CD4-positive, alpha-beta T cell (primary cell): ENCODE measurements at places on chromosomes 1 and 21. TPM values are rescaled to one million over a fixed set of nuclear protein-coding genes. Genes with fewer than 3 reads are reported as not detected.

The LEMD1 gene
- total RNA-seq, result not detected

The OR2T33 gene
- total RNA-seq, result not detected

The SELP gene
- total RNA-seq, result 1.4 TPM

The KLF17 gene
- not detected for total RNA-seq

The SPTA1 gene
- not detected for total RNA-seq

The MARK1 gene
- total RNA-seq, result not detected

The HLX gene
- 0.27 TPM for total RNA-seq

The CD1E gene
- not detected for total RNA-seq

The RGS18 gene
- total RNA-seq, result 0.22 TPM

The AIRE gene
- 0.11 TPM for total RNA-seq

- no peak overlapping the region for H3K27ac ChIP-seq
- peaks cover 17% of the 10 kb centered on the region for H3K4me1 ChIP-seq
- no peaks in the 10 kb centered on the region for H3K27me3 ChIP-seq
- peak; percentile 84 for DNase-seq
These were observed 32.1 kb downstream of the CD244 start for GRCh38 chr1:160830321-160831153.

- H3K27ac ChIP-seq, result no peak overlapping the region
- no peaks in the 10 kb centered on the region for H3K27me3 ChIP-seq
- no peak for DNase-seq
- H3K4me3 ChIP-seq, result no peak overlapping the region
- no peaks in the 10 kb centered on the region for H3K4me1 ChIP-seq
These were observed 254.8 kb downstream of the LTN1 start for GRCh38 chr21:28737674-28738419.

GRCh38 chr1:78836726-78837125 is 169.8 kb downstream of the ADGRL4 start:
- H3K27me3 ChIP-seq, result no peaks in the 10 kb centered on the region
- no peak for DNase-seq
- H3K4me3 ChIP-seq, result no peak overlapping the region
- no peaks in the 10 kb centered on the region for H3K36me3 ChIP-seq
- no peak overlapping the region for H3K27ac ChIP-seq

GRCh38 chr1:38183096-38183495 is 136.5 kb upstream of the POU3F1 start:
- DNase-seq, result no peak
- H3K27me3 ChIP-seq, result peaks cover 3% of the 10 kb centered on the region
- no peak overlapping the region for H3K4me3 ChIP-seq
- H3K36me3 ChIP-seq, result no peaks in the 10 kb centered on the region
- H3K27ac ChIP-seq, result no peak overlapping the region

DNA sequence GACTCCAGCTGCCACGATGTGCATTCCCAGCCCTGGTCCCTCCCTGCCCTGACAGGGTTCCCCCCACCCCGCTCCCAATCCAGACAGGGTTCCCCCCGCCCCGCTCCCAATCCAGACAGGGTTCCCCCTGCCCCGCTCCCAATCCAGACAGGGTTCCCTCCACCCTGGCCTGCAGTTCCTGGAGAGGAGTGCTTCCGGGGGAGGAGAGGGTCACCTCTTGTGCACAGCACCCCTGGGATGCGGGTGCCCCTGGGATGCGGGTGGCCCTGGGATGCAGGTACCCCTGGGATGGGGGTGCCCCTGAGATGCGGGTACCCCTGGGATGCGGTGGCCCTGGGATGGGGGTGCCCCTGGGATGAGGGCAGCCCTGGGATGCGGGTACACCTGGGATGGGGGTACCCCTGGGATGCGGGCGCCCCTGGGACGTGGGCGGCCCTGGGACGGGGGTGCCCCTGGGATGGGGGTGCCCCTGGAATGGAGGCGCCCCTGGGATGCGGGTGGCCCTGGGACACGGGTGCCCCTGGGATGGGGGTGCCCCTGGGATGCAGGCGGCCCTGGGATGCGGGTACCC is 36.7 kb upstream of the SLC19A1 start:
- H3K36me3 ChIP-seq, result no peaks in the 10 kb centered on the region
- H3K27ac ChIP-seq, result no peak overlapping the region
- H3K4me1 ChIP-seq, result no peaks in the 10 kb centered on the region
- no peaks in the 10 kb centered on the region for H3K27me3 ChIP-seq

GRCh38 chr1:59990470-59990869 is 63.9 kb upstream of the CYP2J2 start:
- H3K36me3 ChIP-seq, result no peaks in the 10 kb centered on the region
- peaks cover 2% of the 10 kb centered on the region for H3K27me3 ChIP-seq
- DNase-seq, result no peak
- H3K4me3 ChIP-seq, result no peak overlapping the region
- no peaks in the 10 kb centered on the region for H3K4me1 ChIP-seq

GRCh38 chr1:61226791-61227567 is 144.6 kb downstream of the NFIA start:
- H3K36me3 ChIP-seq, result no peaks in the 10 kb centered on the region
- H3K4me3 ChIP-seq, result no peak overlapping the region
- no peak for DNase-seq
- H3K4me1 ChIP-seq, result no peaks in the 10 kb centered on the region
- H3K27me3 ChIP-seq, result no peaks in the 10 kb centered on the region
- H3K27ac ChIP-seq, result no peak overlapping the region

DNA sequence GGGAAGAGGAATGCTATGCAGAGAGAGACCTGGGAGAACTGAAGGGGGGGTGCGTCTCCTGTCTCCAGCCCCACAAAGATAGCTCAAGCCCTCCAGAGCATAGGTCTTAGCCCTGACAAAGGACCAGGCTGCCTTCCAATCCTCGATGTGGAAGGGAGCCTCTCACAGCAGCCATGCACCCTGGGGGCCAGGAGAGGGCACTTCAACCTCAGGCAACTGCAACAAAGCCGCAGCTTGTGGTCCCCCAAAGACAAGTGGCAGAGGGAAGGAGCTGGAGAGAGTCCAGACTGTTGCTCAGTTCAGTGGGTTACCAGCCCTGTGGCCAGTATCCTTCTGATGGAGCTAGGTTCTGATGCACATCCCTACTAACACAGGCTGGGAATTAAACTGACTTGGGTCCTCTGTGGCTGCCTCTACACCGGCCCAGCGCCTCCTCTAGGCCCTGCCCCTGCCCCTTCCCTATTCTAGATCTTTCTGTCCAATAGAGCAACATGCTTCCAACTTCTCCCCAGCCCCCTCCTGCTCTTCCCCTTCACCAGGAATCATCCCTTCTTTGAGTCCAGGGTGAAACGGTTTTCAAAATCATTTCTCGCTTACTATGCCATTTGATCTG is 100.7 kb upstream of the SPATA6 start:
- no peaks in the 10 kb centered on the region for H3K27me3 ChIP-seq
- peaks cover 2% of the 10 kb centered on the region for H3K4me1 ChIP-seq
- H3K27ac ChIP-seq, result no peak overlapping the region
- H3K36me3 ChIP-seq, result no peaks in the 10 kb centered on the region
- DNase-seq, result no peak
- H3K4me3 ChIP-seq, result no peak overlapping the region

DNA sequence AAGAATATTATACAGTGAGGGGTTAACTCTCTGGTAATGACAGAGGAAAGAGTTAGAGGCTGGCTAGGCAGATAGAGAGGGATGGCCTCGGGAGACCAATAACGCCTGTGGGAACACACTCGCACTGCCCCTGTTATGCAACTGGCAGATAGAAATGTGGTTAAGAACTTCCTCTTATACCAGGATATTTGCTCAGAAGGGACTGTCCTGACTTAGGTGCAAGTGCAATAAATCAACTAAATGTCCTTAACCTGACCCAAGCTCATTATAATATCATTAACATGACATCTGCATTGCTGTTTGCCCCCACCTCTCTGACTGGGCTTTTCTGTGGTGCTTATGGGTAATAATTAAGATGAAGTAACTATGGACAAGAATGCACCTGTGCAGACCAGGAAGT is 1518.0 kb downstream of the NCAM2 start:
- H3K4me1 ChIP-seq, result no peaks in the 10 kb centered on the region
- no peak overlapping the region for H3K27ac ChIP-seq
- no peak for DNase-seq
- no peak overlapping the region for H3K4me3 ChIP-seq
- H3K27me3 ChIP-seq, result no peaks in the 10 kb centered on the region
- H3K36me3 ChIP-seq, result no peaks in the 10 kb centered on the region

- no peaks in the 10 kb centered on the region for H3K4me1 ChIP-seq
- no peak overlapping the region for H3K27ac ChIP-seq
- no peaks in the 10 kb centered on the region for H3K27me3 ChIP-seq
- DNase-seq, result no peak
- H3K36me3 ChIP-seq, result no peaks in the 10 kb centered on the region
These were observed 146.4 kb downstream of the LRIG2 start for GRCh38 chr1:113219377-113219776.

- H3K36me3 ChIP-seq, result no peaks in the 10 kb centered on the region
- no peaks in the 10 kb centered on the region for H3K27me3 ChIP-seq
These were observed 10.8 kb upstream of the TIAM1 start for GRCh38 chr21:31354604-31355443.

- no peak overlapping the region for H3K27ac ChIP-seq
- no peaks in the 10 kb centered on the region for H3K36me3 ChIP-seq
- no peak for DNase-seq
- peaks cover 16% of the 10 kb centered on the region for H3K4me1 ChIP-seq
- H3K4me3 ChIP-seq, result no peak overlapping the region
These were observed 18.9 kb upstream of the TMEM54 start for GRCh38 chr1:32919811-32920733.

GRCh38 chr1:55912438-55912837 is 666.9 kb downstream of the PLPP3 start:
- H3K4me3 ChIP-seq, result no peak overlapping the region
- DNase-seq, result no peak
- H3K27ac ChIP-seq, result no peak overlapping the region
- H3K36me3 ChIP-seq, result no peaks in the 10 kb centered on the region
- H3K4me1 ChIP-seq, result no peaks in the 10 kb centered on the region
- H3K27me3 ChIP-seq, result no peaks in the 10 kb centered on the region

DNA sequence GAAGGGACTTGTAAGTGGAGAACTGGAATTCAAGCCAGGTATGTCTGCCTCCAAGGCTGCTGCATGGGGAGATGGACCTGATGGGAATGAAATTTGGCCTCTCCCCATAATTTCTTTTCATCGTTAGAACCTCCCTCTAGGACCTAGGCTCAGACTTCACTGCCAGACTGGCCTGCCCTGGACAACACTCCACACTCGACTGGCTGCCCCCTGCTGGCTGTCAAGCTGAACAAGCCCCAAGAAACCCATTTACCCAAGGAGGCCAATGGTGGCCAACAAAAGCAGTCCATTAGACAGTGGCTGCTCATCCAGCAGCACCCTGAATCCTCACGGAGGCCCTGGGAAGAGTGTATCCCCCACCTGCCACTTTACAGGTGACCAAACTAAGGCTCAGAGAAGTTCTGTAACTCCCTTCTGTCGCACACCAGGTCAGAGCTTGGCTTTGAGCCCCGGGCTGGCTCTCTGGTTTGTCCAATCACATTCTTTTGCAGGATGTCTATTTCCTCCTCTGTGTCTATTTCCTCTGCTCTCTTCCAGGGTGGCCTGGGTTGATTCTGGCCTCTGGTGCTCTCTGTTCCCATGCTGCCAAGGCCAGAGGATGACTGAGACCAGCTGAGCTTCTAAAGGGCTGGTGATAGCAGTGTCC is 3.8 kb downstream of the RNF186 start:
- no peaks in the 10 kb centered on the region for H3K27me3 ChIP-seq
- no peaks in the 10 kb centered on the region for H3K4me1 ChIP-seq
- DNase-seq, result peak; percentile 22
- no peak overlapping the region for H3K4me3 ChIP-seq
- no peak overlapping the region for H3K27ac ChIP-seq
- H3K36me3 ChIP-seq, result no peaks in the 10 kb centered on the region

GRCh38 chr1:42014823-42015222 is 96.1 kb upstream of the HIVEP3 start:
- H3K4me3 ChIP-seq, result no peak overlapping the region
- H3K27ac ChIP-seq, result no peak overlapping the region

DNA sequence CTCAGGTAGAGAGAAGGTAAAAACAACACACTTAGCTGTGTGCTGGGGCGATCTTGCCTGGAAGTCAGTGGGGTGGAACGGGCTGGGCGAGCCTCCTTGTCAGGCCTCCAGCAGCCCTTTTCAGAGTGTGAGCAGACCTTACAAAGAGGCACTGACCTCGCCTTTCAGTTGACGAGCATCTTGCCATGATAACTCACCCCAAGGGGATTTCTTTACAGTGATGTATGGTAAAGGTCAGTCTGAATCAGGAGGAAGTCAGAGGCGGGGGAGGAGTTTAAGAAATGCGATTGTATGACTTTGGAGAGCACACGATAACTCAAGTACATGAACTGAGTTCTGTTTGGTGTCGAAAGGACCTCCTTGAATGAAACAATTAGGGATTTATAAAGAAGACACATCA is 326.5 kb upstream of the PROX1 start:
- no peaks in the 10 kb centered on the region for H3K36me3 ChIP-seq
- H3K4me1 ChIP-seq, result no peaks in the 10 kb centered on the region
- no peaks in the 10 kb centered on the region for H3K27me3 ChIP-seq
- DNase-seq, result no peak
- no peak overlapping the region for H3K4me3 ChIP-seq
